Small intestine (tissue), 16 donors: ENCODE measurements at places on chromosomes 5 and 9. TPM values are rescaled to one million over a fixed set of nuclear protein-coding genes. Genes with fewer than 3 reads are reported as not detected.

DNA sequence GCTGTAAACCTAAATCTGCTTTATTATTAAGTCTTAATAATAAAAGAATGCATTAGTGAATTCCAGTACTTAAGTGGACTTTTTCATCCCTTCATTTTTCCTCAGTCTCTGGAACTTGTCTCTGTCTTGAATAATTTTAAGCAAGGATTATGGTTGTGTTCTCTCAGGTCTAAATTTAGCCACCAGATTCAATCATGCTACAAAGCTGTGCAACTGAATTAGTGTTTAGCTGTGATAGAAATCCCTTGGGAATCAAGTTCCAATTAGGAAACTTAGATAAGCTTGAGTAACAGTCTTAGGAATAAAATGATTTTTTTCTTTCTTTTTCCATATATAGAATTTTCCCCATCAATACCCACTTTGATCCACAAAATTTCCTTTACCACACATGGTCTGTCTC lies 104.3 kb downstream of the PLPPR1 start:
- H3K27ac ChIP-seq, result no peak overlapping the region
- H3K4me3 ChIP-seq, result no peak overlapping the region
- no peaks in the 10 kb centered on the region for H3K27me3 ChIP-seq
- no peak for DNase-seq

GRCh38 chr9:71355884-71356283 lies 234.5 kb upstream of the TRPM3 start:
- H3K4me3 ChIP-seq, result no peak overlapping the region
- H3K36me3 ChIP-seq, result no peaks in the 10 kb centered on the region
- no peaks in the 10 kb centered on the region for H3K27me3 ChIP-seq
- no peak overlapping the region for H3K27ac ChIP-seq
- DNase-seq, result no peak

PCDHGB2 gene
- polyA plus RNA-seq, result 0.68 TPM

DNA sequence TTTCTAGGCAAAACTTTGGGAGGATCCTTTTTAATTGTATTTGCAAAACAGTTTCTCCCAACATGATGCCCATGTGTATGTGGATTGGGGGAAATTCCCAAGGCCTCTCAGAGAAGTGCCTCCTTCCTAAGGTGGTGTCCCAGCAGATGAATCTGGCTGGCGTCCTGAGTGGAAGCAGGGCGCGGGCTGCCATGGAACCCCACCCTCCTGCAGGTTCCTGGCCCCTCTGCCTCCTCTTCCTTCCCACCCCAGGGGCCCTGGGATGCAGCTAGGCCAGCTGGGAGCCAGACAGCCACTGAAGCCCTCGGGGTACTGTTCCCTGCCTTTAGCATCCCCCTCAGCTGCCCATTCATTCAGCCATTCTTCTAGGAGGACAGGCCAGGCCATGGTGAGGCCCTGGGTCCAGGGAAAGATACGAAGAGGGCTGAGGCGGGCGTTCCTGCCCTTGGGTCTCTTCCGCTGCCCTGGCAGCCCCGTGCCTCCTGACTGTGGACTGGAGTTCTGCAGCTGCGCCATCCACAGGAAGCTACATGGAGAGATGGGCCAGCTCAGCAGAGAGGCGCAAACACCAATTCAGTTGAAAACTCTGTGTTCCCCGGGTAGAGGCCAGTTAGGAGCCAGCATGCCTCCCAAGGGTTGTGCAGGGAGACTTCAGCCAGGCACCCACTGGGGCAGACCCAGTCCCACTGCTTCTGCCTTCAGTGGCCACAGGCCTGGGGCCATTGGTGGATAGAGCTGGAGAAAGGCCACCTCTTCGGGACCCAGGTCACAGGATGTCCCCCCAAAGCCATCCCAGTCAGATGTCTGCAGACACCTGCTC lies 36.5 kb downstream of the ADAMTS2 start:
- H3K27ac ChIP-seq, result no peak overlapping the region
- no peak overlapping the region for H3K4me3 ChIP-seq
- DNase-seq, result no peak
- H3K27me3 ChIP-seq, result no peaks in the 10 kb centered on the region
- H3K36me3 ChIP-seq, result no peaks in the 10 kb centered on the region

DNA sequence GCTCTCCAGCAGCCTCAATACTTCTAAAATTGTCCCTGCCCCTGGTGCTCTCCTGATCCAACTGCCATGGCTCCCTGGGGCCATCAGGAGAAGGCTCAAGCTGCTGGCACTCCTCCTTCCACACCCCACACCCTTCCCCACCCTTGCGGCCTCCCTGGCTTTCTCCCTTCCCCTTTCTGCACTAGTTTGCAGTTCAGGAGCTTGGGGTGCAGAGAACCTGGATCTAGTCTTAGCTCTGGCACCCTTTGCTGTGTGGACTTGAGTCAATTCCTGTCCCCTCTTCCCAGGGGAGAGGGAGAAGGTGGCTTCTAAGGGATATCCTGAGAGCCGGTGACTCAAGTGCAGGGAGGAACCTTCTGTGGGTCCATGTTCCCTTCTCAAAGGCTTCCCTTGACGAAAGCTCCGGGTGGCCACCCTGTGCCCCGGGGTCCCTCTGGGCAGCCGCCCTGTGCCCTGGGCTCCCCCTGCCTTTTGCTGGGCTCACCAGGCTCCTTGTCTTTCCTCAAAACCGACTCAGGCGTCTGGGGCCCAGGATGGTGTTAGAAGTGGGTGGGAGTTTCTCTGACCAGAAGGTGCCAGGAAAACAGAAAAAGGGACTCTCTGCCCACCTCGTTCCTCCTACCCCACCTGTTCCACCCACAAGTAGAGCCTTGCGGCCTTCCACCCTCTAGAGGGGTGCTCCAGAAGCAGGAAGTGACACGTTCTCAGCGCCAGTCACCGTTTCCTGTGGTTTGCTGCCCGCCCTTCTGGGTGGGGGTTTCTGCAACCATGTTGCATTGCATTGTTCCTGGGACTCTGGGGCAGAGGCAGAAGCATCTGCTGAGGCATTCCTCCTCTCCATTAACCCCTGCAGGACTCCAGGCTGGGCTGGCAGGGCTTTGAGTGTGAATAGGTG lies 15.0 kb downstream of the GLIPR2 start:
- H3K36me3 ChIP-seq, result peaks cover 26% of the 10 kb centered on the region
- H3K4me3 ChIP-seq, result no peak overlapping the region
- peak overlapping the region; percentile 45 for H3K27ac ChIP-seq
- H3K4me1 ChIP-seq, result no peaks in the 10 kb centered on the region
- no peaks in the 10 kb centered on the region for H3K27me3 ChIP-seq

IFNA21 gene
- not detected for polyA plus RNA-seq

GRCh38 chr5:32042551-32042961 lies 131.6 kb downstream of the GOLPH3 start:
- no peaks in the 10 kb centered on the region for H3K36me3 ChIP-seq
- no peak overlapping the region for H3K27ac ChIP-seq
- H3K4me3 ChIP-seq, result no peak overlapping the region
- no peak for DNase-seq

SPATA31D4 gene
- not detected for polyA plus RNA-seq

STARD4 gene
- 29.3 TPM for polyA plus RNA-seq

DNA sequence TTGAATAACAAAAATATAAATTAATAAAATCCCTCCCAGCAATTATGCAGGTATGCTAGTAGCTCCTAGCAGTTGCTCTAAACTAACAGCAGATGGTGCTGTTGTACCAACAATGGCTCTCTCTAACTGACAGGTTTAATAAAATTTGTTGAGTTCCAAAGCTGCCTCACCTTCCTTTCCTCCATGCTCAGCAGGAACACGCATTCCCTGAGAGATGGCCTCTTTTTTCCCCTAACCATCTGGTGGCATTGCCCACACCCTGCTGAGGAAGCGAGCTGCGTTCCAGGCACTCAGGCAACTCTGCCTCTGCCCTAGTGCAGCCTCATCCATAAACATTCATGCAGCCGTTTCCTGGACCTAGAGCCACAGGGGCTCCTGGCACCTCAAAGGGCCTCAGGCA lies 106.2 kb downstream of the KLHL3 start:
- peak; percentile 58 for DNase-seq
- H3K27me3 ChIP-seq, result no peaks in the 10 kb centered on the region
- no peak overlapping the region for H3K27ac ChIP-seq
- no peaks in the 10 kb centered on the region for H3K4me1 ChIP-seq

LEAP2 gene
- polyA plus RNA-seq, result 2.2 TPM

GRCh38 chr5:120678279-120678678 lies 214.2 kb downstream of the PRR16 start:
- no peaks in the 10 kb centered on the region for H3K4me1 ChIP-seq
- DNase-seq, result no peak
- H3K27ac ChIP-seq, result no peak overlapping the region
- no peak overlapping the region for H3K4me3 ChIP-seq

- no peaks in the 10 kb centered on the region for H3K36me3 ChIP-seq
- H3K4me1 ChIP-seq, result peaks cover 26% of the 10 kb centered on the region
- H3K27ac ChIP-seq, result no peak overlapping the region
- no peak for DNase-seq
- H3K4me3 ChIP-seq, result no peak overlapping the region
- no peaks in the 10 kb centered on the region for H3K27me3 ChIP-seq
Observed at GRCh38 chr9:97767891-97768290, 70.8 kb upstream of the XPA start.

MEGF10 gene
- polyA plus RNA-seq, result 0.35 TPM

- H3K4me1 ChIP-seq, result no peaks in the 10 kb centered on the region
- no peak for DNase-seq
- no peaks in the 10 kb centered on the region for H3K36me3 ChIP-seq
- no peak overlapping the region for H3K27ac ChIP-seq
- H3K27me3 ChIP-seq, result no peaks in the 10 kb centered on the region
- H3K4me3 ChIP-seq, result no peak overlapping the region
Observed at GRCh38 chr5:77424921-77425320, 67.2 kb downstream of the WDR41 start.

DRD1 gene
- polyA plus RNA-seq, result 0.22 TPM

GRCh38 chr5:6518298-6519057 lies 69.8 kb downstream of the UBE2QL1 start:
- DNase-seq, result no peak
- no peaks in the 10 kb centered on the region for H3K27me3 ChIP-seq
- H3K36me3 ChIP-seq, result no peaks in the 10 kb centered on the region
- H3K4me1 ChIP-seq, result no peaks in the 10 kb centered on the region
- H3K4me3 ChIP-seq, result no peak overlapping the region
